ENCODE measurements at places on chromosomes 3 and 15.

- no peak for DNase-seq
Measured at GRCh38 chr3:131053043-131053859, 26.6 kb downstream of the NEK11 start.

DNA sequence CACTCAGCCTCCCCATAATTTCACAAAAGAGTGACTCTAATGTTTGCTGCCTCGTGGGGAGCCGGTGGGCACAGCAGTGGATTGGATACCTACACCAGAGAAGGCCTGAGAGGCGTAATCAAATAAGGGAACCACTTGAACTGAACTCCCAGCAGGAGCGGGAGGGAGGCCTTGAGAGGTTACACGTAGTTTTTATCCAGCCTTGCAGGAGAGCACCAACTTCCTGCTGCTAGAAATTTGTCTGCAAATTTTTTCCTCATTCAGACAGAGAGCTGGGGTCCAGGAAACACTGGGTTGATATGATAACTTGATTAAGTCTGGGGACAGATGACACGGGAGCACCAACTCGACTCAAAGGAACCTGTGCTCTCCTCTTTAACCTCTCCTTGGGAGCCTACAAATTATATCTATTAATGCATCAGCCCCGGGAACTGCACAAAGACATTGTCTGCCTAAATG is 69.8 kb downstream of the HES1 start:
- DNase-seq = no peak

DNA sequence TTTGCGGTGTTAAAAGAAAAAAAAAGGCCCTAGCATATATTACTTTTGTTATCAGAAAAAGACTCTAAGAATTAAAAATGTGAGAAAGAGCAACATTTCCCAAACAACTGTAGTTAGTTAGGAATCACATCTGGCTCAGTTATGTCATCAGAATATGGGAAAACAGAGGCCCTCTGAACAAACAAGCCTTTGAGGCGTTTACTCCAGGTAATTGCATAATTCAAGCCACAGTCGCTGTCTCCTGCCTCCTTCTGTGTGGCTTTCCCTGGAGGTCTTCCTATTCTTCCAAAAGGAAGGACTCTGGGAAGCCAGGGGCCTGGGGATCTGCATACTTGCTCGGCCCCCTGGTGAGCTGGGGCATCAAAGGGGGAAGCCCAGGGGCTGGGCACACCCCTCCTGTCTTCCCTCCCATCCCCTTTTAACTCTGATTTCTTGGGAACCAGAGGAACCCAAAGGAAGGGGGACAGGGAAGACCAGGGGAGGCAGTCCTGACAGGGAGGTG is 3.7 kb upstream of the FAM107A start:
- no peak for DNase-seq

DNA sequence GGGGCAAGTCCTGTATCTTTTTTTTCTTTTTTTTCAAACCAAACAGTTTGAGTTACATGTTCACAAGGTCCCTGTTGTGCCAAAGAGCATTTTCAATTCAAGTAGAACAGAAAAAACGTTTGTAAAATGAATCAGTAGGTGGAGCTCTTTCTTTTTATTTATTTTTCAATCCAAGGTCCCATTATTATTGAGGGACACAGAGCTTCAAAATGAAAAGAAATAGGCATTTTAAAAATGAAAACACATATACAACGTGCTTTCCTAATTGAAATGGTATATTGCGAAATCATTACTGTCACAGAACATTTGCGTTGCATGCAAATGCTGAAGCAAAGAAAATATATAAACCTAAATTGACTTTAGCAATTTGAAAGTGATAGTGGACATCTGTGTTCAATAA is 711.0 kb downstream of the MECOM start:
- no peak for DNase-seq

DNA sequence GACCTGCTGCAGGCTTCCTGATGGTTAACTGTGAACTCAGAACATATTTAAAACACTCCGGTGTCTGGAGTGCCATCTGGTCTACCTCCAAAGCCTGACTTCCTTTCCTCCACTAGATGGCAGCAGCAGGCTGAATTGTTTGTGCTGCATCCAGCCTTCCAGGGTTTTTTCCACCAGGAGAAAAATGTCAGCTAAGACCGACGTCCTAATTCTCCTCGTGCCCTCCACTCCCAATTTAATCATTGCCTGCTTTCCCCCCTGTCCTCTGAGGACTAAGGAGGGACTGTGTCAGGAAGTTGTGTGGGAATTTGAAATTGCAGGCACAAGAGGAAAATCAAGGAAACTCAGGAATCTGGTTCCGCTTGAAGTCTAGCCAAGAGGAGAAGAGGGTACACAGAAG is 165.2 kb upstream of the UMPS start:
- peak; percentile 71 for DNase-seq

DNA sequence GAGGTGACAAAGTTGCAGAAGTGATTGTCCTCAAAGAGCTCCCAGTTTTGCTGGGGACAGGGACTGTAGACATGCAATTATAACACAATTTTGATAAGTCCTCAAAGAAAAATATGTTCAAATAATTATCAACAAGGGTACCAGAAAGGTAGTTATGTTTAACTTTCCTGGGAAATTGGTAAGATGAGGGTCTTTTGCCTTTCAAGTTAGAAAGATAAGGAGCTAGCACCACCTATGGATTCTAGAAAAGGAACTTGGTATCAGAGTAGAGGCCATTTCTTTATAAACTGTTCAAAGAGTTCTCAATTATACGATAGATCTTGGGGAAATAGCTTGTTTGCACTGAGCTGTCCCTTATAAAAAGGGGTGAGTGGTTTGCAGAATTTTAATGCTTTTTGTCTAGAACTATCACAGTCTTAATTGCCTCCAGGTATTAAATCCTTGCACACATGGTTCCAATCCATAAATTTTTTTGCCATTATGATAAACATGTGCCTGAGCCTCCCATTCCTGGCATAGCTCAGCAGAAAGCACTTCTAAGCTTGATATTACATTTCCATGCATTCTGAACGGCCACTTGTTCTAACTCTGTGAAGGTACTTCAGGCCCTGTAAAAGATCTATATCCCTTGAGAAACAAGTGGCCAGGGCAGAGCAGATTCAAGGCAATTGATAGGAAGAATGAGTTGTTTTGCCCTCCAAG is 247.5 kb upstream of the LRIG1 start:
- no peak for DNase-seq

- DNase-seq = no peak
Measured at GRCh38 chr3:37556789-37557301, 304.8 kb upstream of the CTDSPL start.

DNA sequence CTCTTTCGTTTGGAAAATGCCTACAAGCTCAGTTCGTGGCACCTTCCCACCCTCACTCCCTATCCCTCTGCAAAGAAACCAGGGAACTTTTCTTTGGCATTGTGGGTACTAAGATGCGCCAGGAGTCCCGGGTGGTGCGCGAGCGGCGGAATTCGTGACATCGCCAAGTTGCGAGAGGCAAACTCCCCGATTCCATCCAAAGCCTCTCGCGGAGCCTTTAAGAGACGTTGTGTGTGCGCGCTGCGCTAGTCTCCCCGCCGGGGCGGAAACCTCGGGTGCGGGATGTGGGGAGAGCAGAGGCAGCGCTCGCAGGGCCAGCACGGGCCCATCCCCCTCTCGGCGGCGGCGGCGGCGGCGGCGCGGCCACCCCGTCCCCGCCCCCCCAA is 443 bp upstream of the NR2F2 start:
- DNase-seq = no peak

- DNase-seq = no peak
Measured at GRCh38 chr3:183967693-183968092, 50.0 kb downstream of the ABCC5 start.

DNA sequence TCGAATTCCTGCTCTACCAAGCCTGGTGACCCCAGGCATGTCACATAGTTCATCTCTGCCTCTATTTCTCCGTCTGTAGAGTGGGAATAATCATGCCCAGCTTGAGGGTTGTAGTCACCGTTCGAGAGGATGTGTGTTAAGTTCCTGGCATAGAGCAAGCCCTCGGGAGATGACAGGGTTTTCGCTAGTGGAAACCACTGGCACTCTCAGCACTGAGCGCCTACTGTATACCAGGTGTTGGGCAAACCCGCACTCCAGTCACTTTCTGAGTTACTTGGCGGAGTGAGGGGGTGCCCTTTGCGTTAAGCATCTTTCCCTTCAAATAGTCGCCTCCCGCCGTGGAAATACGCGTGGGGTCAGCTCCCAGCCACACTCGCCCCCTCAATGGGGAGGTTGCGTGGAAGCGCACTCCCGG is 5.1 kb downstream of the FEZF2 start:
- DNase-seq = no peak

GRCh38 chr3:142027735-142028134 is 121.6 kb downstream of the TFDP2 start:
- DNase-seq = no peak

- DNase-seq = no peak
Measured at GRCh38 chr3:190169877-190170276, 49.2 kb upstream of the P3H2 start.

DNA sequence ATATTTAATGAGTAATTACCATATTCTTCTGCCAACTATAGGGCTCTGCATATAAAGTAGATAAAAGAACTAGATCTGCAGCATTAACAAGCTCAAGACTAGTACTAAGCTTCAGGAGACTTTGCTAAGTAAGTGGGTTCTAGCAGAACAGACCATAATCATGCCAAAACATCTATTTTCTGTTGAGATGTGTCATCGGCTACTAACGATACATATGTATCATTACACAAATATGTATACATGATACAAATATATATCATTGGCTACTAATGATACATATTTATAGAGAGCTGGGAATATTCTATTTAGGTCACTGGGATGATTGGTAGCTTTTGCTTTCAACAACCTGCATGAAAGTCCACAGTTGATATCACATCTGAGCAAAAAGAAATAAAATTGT is 185.8 kb upstream of the DCBLD2 start:
- DNase-seq = no peak

- DNase-seq = no peak
Measured at GRCh38 chr3:13850161-13850945, 29.5 kb downstream of the WNT7A start.

DNA sequence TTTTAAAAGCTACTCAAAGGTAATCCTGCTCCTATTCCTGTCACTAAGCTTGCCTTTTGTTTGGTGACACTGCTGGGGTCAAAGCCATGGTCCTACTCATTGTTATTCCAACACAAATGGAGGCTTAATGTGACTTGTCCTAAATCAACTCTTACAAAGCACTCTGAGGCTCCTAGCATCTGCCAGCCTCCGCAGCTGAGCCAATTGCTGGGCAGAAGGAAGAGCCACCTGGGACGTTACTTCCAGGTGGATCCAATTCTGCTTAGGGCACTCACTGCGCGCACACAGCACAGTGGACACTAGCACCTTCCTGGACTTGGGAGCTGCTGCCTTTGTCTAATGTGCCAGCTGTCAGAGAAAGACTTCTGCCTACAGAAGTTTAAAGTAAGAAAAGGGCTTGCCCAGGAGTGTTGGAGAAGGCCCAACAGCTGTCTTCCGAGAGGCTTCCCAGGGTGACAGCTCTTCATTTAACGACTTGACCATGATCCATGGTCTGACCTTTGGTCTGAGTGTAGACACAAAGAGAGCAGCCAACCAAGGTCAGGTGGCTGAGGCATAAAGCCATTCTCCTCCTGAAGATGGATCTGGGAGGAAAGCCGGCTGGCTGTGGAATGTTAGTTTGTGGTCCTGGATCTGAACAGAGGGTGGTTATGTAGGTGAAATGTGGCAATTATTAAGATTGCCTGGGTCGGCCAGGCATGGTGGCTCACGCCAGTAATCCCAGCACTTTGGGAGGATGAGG is 102.2 kb downstream of the AQP9 start:
- no peak for DNase-seq

- peak; percentile 56 for DNase-seq
Measured at GRCh38 chr15:100849021-100849854, 30.4 kb upstream of the ALDH1A3 start.

GRCh38 chr3:141853081-141853601 is 23.3 kb upstream of the ATP1B3 start:
- DNase-seq = no peak

GRCh38 chr3:183988216-183988790 is 29.4 kb downstream of the ABCC5 start:
- DNase-seq = no peak

DNA sequence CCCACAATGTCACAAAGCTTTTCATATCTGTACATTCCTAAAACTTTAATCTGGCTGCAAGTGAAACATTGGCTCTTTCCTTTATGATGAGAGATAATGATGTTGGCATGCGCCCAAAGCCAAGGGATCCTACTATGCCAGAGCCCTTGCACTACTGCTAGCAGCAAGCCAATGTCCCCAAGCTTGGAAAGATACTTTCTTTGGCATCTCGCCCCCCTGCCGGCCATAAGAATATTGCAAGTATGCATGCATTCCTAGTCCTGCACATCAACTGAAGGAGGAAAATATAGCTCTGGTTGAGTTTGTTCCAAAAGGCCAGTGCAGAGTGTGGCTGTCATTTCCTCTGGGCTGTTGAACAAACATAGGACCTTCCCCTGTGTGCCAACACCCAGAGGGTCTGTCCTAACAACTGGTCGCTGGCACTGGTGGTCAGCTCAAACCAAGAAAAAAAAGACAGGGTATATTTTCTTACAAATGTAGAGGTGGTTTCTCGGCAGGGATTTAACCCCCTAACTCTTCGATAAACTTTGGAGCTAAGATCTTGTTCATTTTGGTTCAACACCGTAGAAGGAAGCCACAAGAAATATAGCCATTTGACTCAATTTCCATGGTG is 120.9 kb upstream of the ZBED2 start:
- peak; percentile 31 for DNase-seq

DNA sequence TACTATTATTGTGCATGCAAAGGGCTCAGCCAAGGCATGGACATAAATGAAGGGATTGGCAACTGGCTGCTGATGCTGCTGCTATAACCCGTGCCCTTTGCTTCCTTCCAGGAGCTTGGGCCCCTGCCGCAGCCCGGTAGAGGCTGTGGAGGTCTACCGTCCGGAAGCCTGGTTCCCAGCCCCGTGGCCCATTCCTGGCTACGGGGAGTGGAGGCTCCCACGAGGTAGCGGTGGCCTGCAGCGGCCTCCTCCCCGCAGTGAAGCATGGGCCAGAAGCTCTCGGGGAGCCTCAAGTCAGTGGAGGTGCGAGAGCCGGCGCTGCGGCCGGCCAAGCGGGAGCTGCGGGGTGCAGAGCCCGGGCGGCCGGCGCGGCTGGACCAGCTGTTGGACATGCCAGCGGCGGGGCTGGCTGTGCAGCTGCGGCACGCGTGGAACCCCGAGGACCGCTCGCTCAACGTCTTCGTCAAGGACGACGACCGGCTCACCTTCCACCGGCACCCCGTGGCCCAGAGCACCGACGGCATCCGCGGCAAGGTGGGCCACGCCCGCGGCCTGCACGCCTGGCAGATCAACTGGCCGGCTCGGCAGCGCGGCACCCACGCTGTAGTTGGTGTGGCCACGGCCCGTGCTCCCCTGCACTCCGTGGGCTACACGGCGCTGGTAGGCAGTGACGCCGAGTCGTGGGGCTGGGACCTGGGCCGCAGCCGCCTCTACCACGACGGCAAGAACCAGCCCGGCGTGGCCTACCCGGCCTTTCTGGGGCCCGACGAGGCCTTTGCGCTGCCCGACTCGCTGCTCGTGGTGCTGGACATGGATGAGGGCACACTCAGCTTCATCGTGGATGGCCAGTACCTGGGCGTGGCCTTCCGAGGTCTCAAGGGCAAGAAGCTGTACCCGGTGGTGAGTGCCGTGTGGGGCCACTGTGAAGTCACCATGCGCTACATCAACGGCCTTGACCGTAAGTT is 15.0 kb downstream of the SPSB4 start:
- no peak for DNase-seq

Data from psoas muscle (tissue), 8 donors.